ENCODE measurements at places on chromosomes 5 and 9.
A peak's percentile ranks its signal among the peaks of the same experiment; 100 is the strongest.

DNA sequence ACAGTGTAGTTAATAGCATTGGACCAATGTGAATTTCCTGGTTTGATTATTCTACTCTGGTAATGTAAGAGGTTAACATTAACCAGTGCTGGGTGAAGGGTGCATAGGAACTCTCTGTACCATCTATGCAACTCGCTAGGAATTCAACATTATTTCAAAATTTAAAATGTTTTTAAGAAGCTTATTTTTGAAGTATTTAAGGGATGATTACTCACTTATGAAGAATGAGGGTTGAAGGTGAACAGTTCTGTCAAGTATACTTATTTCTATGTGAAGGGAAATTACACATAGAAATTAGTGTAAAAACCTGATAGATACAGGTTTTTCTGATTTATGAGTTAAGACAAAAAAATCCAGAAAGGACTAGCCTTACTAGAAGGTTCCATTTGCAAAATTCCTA, 165.8 kb downstream of the INSYN2B start:
- H3K4me3 ChIP-seq: no peak overlapping the region
- H3K27ac ChIP-seq: no peak overlapping the region
- no peak for DNase-seq
- H3K36me3 ChIP-seq: no peaks in the 10 kb centered on the region

DNA sequence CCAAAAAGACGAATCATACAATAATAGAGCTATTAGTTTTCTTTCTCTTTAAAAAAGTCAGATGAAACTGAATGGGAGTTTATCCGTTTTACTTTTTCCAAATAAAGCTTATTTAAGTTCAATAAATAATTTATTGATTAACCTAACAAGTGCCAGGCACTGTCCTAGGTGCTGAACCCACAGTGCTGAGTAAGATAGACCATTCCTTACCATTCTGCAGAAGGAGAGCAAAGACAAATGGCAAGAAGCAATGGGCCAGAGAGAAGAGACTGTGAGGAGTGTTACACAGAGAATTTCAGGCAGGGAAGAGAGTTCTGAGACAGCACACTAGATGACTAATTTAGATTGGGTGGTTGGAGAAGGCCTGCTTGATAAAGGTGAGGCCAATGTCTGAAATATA, 127.2 kb downstream of the AUH start:
- DNase-seq: no peak
- H3K27me3 ChIP-seq: no peaks in the 10 kb centered on the region
- H3K4me1 ChIP-seq: no peaks in the 10 kb centered on the region
- no peak overlapping the region for H3K27ac ChIP-seq

GRCh38 chr5:120382833-120383232, 81.3 kb upstream of the PRR16 start:
- H3K27me3 ChIP-seq: no peaks in the 10 kb centered on the region
- no peak overlapping the region for H3K4me3 ChIP-seq
- H3K4me1 ChIP-seq: no peaks in the 10 kb centered on the region
- H3K36me3 ChIP-seq: no peaks in the 10 kb centered on the region

GRCh38 chr5:159409801-159410200, 79.5 kb upstream of the IL12B start:
- H3K36me3 ChIP-seq: no peaks in the 10 kb centered on the region
- DNase-seq: no peak
- H3K4me1 ChIP-seq: no peaks in the 10 kb centered on the region
- H3K27ac ChIP-seq: no peak overlapping the region
- H3K4me3 ChIP-seq: no peak overlapping the region

- H3K27me3 ChIP-seq: no peaks in the 10 kb centered on the region
- DNase-seq: no peak
- no peaks in the 10 kb centered on the region for H3K36me3 ChIP-seq
- H3K4me1 ChIP-seq: no peaks in the 10 kb centered on the region
- H3K27ac ChIP-seq: no peak overlapping the region
These were observed 26.2 kb downstream of the GIN1 start for GRCh38 chr5:103093727-103094126.

GRCh38 chr9:75891771-75892215, 1.3 kb downstream of the PCSK5 start:
- no peaks in the 10 kb centered on the region for H3K27me3 ChIP-seq
- peak overlapping the region; percentile 84 for H3K27ac ChIP-seq
- peak; percentile 42 for DNase-seq
- no peaks in the 10 kb centered on the region for H3K4me1 ChIP-seq
- no peaks in the 10 kb centered on the region for H3K36me3 ChIP-seq
- peak overlapping the region; percentile 63 for H3K4me3 ChIP-seq

DNA sequence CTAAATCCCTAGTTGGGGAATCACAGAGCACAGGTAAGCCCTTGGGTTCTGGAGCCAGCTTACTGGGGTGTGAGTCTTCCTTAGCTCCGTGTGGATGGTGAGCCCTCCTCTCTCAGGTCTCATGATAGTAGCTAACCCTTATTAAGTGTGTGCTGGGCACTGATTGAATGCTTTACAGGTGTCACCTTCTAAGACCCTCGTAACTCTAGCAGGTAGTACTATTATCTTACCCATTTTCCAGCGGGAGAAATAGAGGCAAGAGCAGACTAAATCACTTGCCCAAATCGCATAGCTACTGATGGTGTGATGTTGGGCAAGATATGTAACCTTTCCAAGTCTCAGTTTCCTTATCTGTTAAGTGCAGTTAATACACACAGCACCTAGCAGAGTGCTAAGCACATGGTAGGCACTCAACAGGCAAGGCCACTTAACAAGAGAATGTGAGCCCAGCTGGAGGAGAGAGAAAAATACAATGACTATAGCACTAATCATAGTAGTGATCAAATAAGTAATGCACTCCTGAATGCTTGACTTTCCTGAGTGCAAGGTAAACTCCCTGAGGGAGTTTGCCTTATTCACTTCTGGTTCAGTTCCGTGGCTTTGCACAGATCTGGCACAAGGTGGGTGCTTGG, at the start of gene DCANP1:
DCANP1 (minus strand) TSS at position 51 of the 632 bp plus-strand sequence. CDS start 240 bp downstream, outside the sequence.
- no peak within 1 kb of the TSS for H3K27ac ChIP-seq
- H3K36me3 ChIP-seq: no peaks in the 10 kb centered on the region
- DNase-seq: no peak
- H3K4me3 ChIP-seq: no peak within 1 kb of the TSS

GRCh38 chr5:169424670-169425378, 123.9 kb upstream of the SLIT3 start:
- no peaks in the 10 kb centered on the region for H3K4me1 ChIP-seq
- H3K27ac ChIP-seq: no peak overlapping the region
- no peak overlapping the region for H3K4me3 ChIP-seq
- no peaks in the 10 kb centered on the region for H3K36me3 ChIP-seq

- no peaks in the 10 kb centered on the region for H3K36me3 ChIP-seq
- H3K27me3 ChIP-seq: no peaks in the 10 kb centered on the region
- H3K27ac ChIP-seq: no peak overlapping the region
These were observed 528.9 kb upstream of the ZNF462 start for GRCh38 chr9:106334081-106334480.

DNA sequence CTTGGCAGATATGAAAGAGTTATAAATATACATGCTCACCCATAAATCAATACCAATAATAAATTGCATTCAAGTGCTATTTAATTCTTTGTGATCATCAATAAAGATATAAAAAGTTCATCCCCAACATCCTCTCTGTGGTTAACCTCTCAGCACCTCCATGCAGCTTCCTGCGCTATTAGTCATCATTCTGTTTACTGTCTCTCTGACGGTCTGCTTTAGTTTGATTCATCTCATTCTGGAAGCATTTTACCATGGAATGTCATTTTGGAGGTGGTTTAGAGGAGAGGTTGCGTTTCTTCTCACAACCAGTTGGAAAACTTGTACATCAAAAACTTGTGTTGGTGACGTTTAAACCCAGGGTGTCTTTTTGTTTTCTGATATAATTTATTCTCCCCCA, 486.6 kb downstream of the BRINP1 start:
- no peaks in the 10 kb centered on the region for H3K4me1 ChIP-seq
- no peak for DNase-seq
- no peak overlapping the region for H3K27ac ChIP-seq
- H3K27me3 ChIP-seq: no peaks in the 10 kb centered on the region
- no peaks in the 10 kb centered on the region for H3K36me3 ChIP-seq

- H3K4me1 ChIP-seq: no peaks in the 10 kb centered on the region
- H3K27me3 ChIP-seq: no peaks in the 10 kb centered on the region
- no peak overlapping the region for H3K27ac ChIP-seq
- H3K4me3 ChIP-seq: no peak overlapping the region
These were observed 22.1 kb downstream of the TAS2R1 start for GRCh38 chr5:9608093-9608492.

DNA sequence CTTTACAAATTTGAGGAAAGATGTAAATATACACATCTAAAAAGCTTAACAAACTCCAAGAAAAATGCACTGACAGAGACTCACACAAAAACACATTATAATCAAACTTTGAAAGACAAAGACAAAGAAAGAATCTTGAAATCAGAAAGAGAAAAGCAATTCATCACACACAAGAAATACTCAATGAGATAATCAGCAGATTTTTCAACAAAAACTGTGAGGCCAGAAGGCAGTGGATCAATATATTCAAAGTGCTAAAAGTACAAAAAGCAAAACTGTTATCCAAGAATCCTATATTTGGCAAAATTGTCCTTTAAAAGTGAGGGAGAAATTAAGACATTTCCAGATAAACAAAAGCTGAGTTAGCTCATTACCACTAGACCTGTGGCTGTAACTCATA, 6.1 kb downstream of the TPD52L3 start:
- no peak overlapping the region for H3K27ac ChIP-seq
- no peaks in the 10 kb centered on the region for H3K36me3 ChIP-seq
- no peak for DNase-seq

GRCh38 chr5:446883-447263, 3.9 kb downstream of the EXOC3 start:
- no peak for DNase-seq
- no peaks in the 10 kb centered on the region for H3K4me1 ChIP-seq
- H3K36me3 ChIP-seq: peaks cover 12% of the 10 kb centered on the region

DNA sequence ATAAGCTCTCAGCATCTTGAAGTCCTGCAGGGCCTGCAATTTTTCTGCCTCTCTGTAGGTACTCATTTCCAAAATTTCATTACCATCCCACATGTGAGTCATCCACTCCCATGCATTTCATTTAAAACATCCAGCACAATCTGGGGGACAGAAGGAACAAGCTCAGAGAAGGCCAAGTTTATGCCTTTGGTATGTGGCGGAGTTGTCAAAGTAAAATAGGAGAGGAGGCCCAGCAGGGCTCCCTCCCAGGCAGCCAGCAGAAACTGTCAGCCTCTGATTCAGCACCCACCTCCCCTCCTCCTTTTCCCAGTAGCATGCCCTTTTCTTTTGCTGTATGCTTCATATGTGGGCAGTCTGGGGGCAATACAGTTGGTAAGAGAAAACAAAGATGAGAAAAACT, 126.4 kb upstream of the ZNF366 start:
- H3K27ac ChIP-seq: no peak overlapping the region
- no peak for DNase-seq
- no peaks in the 10 kb centered on the region for H3K27me3 ChIP-seq

DNA sequence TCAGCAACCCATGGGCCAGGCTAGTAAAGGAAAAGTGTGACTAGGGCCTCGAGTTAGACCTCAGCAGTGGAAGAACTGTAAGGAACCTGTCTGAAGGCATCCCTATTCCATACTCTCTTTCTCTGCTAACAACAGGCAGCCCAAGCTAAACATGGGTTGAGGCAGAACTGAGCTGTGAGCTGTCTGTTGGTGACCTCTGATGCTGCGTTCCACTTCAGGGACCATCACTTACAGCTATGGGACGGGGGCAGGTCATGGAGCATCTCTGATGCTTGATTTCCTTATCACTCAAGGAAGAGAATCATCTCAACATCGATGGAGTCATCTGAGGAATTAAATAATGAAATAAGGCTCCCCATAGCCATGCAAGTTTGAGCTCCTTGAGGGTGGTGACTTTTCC, 174.8 kb downstream of the ACTL7B start:
- H3K27me3 ChIP-seq: no peaks in the 10 kb centered on the region
- no peak overlapping the region for H3K4me3 ChIP-seq
- H3K4me1 ChIP-seq: no peaks in the 10 kb centered on the region
- H3K27ac ChIP-seq: no peak overlapping the region

DNA sequence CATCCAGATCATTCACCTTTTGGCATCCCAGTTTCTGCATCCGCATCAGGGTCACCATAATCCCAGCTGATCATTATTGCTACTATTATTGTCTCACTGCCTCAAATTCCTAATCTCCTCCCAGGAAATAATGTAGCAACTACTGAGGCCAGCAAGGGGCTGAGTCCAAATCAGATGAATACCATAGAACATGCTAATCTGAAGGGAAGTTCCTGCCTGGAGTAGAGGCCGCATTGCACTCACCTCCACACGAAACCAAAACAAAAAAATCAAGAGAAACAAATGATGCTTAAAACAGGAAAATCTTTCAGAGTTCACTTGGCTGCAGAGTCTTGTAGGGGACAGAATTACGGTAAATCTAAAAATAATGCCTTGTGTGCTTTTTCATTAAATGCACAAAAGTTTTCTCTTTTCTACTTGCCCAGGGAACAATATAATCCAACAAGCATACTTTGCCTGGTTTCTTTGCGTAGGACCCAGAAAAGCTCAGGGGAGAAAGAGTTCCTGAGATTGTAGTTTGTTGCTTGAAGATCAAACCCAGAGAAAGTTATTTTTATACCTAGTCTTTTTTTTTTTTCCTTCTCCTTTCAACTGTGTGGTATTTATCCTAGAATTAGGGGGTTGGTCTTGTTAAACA, 87.7 kb upstream of the KLF4 start:
- H3K4me3 ChIP-seq: no peak overlapping the region
- DNase-seq: no peak
- no peaks in the 10 kb centered on the region for H3K4me1 ChIP-seq
- no peaks in the 10 kb centered on the region for H3K27me3 ChIP-seq

DNA sequence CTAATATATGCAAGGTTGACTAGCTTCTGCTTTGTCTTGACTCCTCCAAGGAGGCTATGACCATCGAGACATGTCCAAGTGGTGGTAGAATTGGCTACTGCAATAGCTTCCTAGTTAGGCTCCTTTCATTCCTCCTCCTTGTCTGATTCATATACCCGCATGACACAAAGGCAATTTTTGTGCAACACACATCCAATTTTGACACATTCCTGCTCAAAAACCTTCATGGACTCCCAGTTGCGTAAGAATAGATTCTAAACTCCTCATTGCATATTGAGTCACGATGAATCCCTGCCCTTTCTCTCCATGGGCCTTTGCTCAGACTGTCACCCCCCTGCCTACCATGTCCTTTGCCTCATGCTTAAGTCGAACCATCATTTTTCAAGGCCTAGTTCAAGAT, 344.5 kb downstream of the ACTL7B start:
- no peaks in the 10 kb centered on the region for H3K4me1 ChIP-seq
- DNase-seq: no peak
- no peak overlapping the region for H3K4me3 ChIP-seq
- H3K36me3 ChIP-seq: no peaks in the 10 kb centered on the region
- H3K27me3 ChIP-seq: no peaks in the 10 kb centered on the region

- H3K4me1 ChIP-seq: no peaks in the 10 kb centered on the region
- H3K27me3 ChIP-seq: no peaks in the 10 kb centered on the region
- no peak overlapping the region for H3K4me3 ChIP-seq
- no peak for DNase-seq
These were observed 189.1 kb upstream of the ADRA1B start for GRCh38 chr5:159727167-159727566.

DNA sequence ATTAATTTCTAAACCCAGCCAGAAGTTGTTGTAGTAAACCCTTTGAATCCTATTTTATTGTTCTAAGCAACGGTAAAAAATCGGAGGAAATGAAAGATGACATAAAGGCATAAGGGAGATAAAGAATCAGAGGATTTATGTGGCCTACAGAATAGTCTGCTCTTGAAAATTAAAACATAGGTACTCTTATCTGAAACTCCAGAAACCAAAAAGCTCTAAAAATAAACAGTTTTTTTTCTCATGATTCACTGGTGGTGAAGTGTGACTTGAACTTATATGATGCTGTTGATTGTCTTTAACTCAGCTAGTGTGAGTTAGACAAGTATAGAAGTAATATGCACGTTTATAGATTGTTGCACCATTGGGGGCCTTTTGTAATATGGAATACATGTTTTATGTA, 80.3 kb downstream of the HSD17B4 start:
- H3K4me3 ChIP-seq: no peak overlapping the region
- no peaks in the 10 kb centered on the region for H3K4me1 ChIP-seq
- no peaks in the 10 kb centered on the region for H3K36me3 ChIP-seq
- no peak overlapping the region for H3K27ac ChIP-seq
